Stimulated activated CD8-positive, alpha-beta memory T cell treated with anti-CD3 and anti-CD28 coated beads, Interleukin-7, amount 100 ng/mL, for 1 hour (primary cell): ENCODE measurements at places on chromosomes 6 and 20.

DNA sequence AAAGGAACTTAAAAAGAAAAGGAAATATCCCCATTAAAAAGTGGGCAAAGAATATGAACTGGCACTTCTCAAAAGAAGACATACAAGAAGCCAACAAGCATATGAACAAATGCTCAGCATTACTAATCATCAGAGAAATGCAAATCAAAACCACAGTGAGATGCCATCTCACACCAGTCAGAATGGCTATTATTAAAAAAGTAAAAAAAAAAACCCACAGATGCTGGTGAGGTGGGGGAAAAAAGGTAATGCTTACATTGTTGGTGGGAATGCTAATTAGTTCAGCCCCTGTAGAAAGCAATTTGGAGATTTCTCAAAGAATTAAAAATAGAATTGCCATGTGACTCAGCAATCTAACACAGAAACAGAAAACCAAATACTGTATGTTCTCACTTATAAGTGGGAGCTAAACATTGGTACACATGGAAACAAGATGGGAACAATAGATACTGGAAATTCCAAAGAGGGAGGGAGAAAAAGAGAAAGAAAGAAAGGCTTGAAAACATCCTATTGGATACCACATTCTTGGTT is 437.1 kb downstream of the GRIK2 start:
- DNase-seq, result no peak

- DNase-seq, result no peak
Observed at GRCh38 chr6:34701199-34701598, 4.6 kb upstream of the ILRUN start.

DNA sequence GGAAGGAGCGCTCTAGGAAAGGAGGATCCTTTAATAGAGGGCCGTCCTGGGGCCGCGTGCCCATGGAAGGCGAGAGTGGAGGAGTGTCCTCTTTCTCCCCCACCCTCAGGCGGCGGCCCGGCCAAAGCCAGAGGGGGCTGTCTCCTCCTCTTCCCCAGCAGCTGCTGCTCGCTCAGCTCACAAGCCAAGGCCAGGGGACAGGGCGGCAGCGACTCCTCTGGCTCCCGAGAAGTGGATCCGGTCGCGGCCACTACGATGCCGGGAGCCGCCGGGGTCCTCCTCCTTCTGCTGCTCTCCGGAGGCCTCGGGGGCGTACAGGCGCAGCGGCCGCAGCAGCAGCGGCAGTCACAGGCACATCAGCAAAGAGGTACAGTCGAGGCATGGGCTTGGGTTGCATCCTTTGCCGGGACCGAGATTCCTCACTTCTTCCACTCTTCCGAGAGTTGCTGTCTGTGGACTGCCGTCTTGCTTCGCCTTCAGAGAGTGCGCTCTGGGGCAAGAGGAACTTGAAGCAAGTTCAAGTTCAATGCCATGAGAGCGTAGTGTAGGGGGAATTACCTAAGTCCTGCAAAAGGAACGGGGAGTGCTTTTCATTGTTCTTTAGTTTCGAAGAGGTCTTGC is at the start of gene LAMA2:
Gene LAMA2, plus strand, starts transcription at position 148 of the 621 bp plus-strand sequence. Its CDS starts 108 bp downstream, at position 256.
- no peak for DNase-seq

DNA sequence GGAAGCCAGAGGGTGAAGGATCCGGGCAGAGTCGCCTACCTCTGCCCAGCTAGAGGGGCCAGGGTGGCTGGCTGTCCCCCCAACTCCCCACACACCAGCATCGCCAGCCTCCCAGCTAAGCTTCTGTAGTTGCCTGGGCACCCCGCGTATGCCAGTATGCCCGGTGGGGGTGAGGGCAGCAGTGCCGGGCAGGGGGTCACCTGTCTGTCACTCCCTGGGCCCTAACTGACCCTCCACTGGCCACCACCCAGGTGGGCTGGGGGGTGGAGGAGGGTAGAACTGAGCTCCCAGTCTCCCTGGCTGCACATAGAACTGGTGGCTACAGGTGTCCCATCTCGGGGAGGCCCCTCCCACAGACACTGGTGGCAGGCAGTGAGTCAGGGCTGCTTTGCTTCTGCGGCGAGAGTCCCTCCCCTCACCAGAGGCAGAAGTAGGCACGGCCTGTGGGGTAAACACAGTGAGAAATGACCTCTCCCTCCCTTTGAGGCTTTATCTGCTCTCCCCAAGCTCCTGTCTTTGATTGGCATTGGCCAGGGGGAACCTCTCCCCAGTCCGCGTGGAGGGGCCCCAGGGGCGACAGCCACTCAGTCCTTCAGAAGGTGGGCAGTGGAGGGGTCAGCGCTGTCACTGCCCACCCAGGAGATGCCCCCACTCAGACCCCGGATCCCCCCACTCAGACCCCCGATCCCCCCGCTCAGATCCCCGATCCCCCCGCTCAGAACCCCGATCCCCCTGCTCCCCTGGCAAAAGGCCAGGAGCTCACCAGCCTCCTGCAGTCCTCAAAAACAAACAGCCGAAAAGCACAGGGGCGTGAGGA is 2.5 kb downstream of the NTSR1 start:
- no peak for DNase-seq

GRCh38 chr6:70507161-70507560 is 59.6 kb upstream of the SDHAF4 start:
- no peak for DNase-seq

GRCh38 chr6:116557893-116558292 is 4.3 kb downstream of the CALHM4 start:
- no peak for DNase-seq

DNA sequence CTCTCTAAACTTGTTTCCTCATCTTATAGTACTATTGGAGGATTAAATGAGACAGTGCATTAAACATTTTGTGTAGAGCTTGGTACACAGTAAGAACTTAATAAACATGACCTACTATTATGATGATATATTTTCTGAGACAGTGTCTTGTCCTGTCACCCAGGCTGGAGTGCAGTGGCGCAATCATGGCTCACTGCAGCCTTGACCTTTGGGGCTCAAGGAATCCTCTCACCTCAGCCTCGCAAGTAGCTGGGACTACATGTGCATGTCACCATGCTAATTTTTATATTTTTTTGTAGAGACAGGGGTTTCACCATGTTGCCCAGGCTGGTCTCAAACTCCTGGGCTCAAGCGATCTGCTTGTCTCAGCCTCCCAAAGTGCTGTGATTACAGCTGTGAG is 72.1 kb downstream of the LYRM4 start:
- no peak for DNase-seq

DNA sequence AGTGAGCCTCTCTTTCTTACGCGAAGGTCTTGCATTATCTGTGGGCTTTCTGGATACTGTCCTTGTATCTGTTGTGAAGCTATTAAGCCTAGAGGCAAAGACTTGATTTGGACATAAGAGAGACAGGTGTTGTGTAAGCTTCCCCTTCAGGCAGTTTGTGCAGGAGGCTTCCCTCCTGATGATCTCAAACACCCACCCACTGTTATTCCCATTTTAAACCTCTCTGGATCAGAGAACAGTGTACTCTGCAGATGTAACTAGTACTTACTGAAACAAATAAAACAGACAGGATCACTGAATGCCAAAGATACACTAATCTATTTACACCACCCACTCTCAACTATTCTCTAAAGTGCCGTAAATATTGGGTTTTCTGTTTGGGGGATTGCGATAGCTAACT is 113.8 kb upstream of the RAB32 start:
- no peak for DNase-seq

- no peak for DNase-seq
Observed at GRCh38 chr6:74256781-74257180, 560.8 kb downstream of the CD109 start.

GRCh38 chr6:112370946-112371345 is 23.8 kb downstream of the RFPL4B start:
- no peak for DNase-seq

DNA sequence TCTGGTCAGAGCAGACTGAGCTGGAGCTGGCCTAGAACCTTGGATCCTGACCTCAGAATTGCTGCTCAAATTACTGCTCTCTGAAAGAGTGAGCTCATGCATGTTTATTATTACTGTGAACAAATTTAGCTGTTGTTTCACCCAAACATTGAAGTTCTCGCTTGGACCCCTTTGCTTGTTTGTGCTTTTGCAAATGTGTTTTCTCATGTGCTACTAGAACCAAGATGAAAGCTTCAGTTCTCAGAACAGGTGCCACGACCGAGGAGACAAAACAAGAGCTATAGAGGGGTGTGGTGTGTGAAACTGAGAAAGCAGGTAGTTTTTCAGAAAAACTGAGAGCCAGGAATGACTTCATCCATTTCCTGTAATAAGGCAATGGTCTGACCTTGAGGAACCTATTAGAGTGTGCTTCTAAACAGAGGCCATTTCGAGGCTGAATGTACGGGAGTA is 50.0 kb upstream of the ESR1 start:
- DNase-seq, result no peak

GRCh38 chr20:49247792-49248191 is 28.6 kb downstream of the DDX27 start:
- DNase-seq, result no peak

DNA sequence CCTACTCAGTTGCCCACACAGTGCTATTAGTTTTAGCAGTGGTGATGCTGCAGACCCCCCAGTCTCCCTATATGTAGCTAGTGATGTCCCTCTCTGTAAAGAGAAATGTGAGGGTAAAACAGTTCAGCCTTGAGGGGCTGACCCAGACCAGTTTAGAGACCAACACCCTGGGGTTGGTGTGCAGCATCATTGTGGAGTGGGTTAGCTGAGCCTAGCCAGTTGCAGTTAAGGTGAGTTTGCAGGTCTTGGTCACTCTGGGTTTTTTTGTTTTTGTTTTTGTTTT is 401 bp upstream of the B3GALT4 start:
- no peak for DNase-seq

- DNase-seq, result no peak
Observed at GRCh38 chr6:98586163-98586562, 248.2 kb upstream of the POU3F2 start.

DNA sequence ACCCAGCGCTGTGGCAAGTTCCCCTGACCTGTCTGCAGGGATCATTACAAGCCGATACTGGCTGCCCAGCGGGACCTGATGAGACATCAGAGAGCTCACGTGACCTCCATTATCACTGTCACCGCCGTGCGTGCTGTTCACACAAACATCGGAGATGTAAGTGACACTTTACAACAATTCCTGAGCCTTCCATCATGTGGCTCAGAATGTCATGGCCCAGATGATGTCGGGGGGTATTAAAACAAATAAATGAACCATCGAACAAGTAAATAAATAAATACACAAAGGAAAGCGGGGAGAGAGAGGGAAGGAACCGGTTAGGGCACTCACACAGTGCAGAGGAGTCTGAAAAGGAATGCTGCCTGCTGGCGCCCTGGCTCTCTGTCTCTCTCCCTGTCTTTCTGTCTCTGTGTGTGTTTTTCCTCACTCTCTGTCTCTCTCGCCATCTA is 195.1 kb downstream of the BMP7 start:
- no peak for DNase-seq

GRCh38 chr6:66238851-66239250 is 531.8 kb upstream of the EYS start:
- DNase-seq, result no peak

DNA sequence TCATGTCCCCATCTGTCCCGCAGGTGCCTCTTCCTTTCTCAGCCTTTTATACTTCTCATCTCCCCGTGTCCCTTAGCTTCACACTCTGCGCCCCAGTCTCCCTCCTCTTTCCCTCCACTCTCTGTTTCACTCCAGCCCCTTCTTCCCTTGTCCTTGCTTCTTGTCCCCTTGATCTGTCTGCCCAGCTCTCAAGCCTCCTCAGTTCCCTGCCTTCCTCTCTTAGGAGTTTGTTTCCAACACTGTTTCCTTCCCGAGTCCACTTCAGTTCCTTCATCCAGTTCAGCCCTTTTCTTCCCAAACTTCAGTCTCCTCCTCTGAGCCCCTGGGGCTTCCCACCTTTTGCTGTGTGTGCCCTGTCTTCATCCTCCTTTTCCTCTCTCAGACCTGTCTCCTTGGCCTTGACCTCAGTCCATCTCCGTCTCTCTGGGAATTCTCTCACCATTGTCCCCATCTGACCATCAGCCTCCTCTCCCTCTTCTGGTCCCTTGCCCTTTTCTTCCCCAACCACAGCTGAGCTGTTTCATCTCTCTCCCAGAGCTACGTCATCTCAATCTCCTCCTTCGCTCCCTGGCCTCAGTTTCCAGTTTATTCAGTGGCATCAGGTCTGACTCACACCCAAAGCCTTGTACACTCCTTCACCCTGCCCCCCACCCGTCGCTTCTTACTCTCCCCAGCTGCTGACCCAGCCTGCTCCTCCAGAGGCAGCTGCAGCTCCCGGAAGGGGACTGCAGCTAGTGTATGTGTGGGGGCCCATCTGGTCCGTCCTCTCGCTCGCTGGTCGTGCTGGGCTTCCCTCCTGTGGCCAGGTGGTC is 2.7 kb upstream of the DDR1 start:
- no peak for DNase-seq

GRCh38 chr6:36682328-36683144 is 4.0 kb downstream of the CDKN1A start:
- no peak for DNase-seq

DNA sequence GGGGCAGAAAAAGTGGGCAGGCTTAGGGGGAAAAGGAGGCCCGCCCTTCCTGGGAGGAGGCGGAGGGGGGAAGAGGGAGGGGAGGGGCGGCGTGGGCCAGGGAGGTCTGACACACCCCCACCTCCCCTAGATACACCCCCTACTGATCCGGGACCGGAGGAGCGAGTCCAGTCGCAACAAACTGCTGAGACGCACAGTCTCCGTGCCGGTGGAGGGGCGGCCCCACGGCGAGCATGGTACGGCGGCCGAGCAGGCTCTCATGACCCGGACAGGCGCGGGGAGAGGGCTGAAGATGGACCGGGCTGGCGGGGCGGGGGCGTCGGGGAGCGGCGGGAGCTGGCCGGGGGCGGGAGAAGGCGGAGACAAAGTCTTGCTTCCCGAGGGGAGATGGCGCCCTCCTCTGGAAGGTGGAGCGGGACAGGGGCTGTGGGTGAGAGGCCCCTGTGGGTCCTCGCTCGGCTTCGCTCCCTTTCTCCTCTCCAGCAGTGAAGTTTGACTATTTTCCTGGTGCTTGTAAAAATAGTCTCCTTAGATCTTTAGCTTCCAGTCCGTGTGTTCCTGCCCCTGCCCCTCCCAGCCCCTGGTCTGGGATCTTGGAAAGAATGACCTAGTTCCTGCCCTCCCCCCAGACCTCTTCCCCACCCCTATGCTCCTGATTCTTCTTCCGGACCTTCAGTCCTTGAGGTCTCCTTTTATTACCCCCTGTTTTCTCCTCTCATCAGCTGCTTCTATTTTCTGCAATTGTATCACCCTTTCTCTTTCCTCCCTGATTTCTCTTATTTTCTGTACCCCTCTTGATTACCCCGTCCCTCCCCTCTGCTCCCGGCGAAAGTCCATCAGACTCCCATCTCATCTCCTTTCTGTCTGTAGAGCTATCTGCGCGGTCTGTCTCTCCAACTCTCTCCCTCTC is 6.1 kb downstream of the SYNGAP1 start:
- peak; percentile 56 for DNase-seq

GRCh38 chr6:166032366-166033200 is 135.1 kb downstream of the TBXT start:
- no peak for DNase-seq

DNA sequence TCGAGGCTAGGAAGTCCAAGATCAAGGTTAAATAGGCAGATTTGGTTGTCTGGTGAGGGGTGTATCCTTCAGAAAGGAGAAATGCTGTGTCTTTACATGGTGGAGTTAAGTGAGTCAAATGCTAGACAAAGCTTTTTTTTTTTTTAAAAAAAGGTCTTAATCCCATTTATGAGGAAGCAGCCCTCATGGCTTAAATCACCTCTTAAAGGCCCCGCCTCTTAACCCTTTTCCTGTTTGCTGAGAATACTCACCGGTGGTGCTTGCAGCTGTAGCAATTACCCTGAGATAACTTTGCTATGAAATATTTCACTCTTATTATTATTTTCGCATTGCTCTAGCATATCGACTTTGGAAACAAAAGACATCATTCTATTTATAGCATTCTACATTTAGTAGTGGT is 30.8 kb downstream of the FBXO30 start:
- DNase-seq, result no peak
